Activated naive CD8-positive, alpha-beta T cell treated with anti-CD3 and anti-CD28 coated beads for 36 hours (primary cell): ENCODE measurements at places on chromosomes 4 and X.

DNA sequence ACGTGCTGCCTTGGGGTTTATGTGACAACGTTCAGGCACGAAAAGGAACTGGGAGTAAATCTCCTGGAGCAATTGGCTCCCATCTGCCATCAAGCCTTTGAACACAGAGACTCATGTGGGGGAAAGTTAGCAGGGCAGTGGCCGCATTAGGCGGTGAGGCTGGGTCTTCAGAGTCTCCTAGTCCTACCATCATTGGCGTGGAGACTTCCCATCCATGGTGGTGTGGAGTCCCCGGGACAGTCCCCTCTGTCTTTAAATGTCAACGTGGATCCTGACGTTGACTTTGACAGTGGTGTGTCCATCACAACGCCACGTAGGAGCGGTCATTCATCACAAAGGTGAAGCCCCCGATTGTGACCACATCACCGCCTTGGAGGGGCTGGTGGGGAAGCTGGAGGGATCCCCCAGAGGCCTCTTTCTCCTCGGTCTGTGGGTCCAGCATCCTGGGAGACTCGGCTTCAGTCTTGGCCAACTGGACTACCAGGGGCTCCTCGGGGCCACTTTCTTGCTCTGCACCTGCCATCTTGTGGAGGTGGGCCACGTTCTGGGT is 21.8 kb downstream of the CRLF2 start:
- DNase-seq: no peak

DNA sequence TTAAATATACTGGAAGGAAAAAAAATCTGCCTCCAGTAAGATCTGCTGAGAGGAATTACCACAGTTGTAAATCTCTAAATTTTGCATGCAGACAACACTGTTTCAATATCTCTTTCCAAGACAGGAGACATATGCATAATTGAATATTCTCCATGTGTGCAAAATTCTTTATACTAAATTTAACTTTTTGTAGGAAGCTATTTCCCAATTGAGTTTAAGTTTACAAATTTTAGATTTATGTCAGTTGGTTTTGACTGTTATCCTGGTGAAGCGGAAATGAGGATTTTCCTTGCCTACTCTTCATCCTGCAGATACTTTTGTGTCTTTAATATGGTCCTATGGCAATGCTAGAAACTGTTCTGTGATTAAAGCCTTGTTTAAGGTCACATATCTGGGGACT is 1352.9 kb downstream of the FSTL5 start:
- no peak for DNase-seq

- no peak for DNase-seq
These were observed 51.0 kb downstream of the GRSF1 start for GRCh38 chr4:70788733-70789132.

GRCh38 chrX:50606300-50606950 is 135.8 kb upstream of the DGKK start:
- DNase-seq: no peak

GRCh38 chr4:169074117-169074516 is 64.1 kb upstream of the CBR4 start:
- no peak for DNase-seq

- no peak for DNase-seq
These were observed 218.8 kb upstream of the NOCT start for GRCh38 chr4:138796761-138797160.
